ENCODE measurements at places on chromosomes 16 and 17.

GRCh38 chr16:69707920-69708683 is 18.3 kb downstream of the NQO1 start:
- H3K27me3 ChIP-seq = no peaks in the 10 kb centered on the region
- no peak overlapping the region for H3K27ac ChIP-seq
- DNase-seq = no peak
- H3K36me3 ChIP-seq = peaks cover 16% of the 10 kb centered on the region

- H3K27ac ChIP-seq = peak overlapping the region; percentile 85
- no peaks in the 10 kb centered on the region for H3K27me3 ChIP-seq
- peak; percentile 94 for DNase-seq
- no peaks in the 10 kb centered on the region for H3K36me3 ChIP-seq
- H3K4me3 ChIP-seq = peak overlapping the region; percentile 85
Observed at GRCh38 chr17:37358098-37358829, 17.5 kb upstream of the C17orf78 start.

DNA sequence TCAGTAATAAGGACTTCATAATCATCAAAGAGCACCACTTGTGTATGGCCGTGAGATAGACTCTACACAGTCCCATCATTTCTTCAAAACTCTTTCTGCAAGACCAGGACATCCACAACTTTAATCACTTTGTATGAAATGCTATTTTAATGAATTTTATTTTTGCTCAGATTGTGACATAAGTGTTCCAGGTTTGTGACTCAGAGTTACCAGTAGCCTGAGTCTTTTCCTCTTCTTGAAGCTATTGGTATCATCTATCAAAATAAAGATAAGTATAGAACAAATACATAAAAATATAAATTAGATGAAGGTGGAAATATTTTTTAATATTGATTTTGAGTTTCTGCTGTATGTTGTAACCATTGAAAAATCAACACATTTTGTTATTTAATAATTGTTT is 16.6 kb upstream of the VWA3A start:
- no peak overlapping the region for H3K4me3 ChIP-seq
- H3K4me1 ChIP-seq = peaks cover 4% of the 10 kb centered on the region
- H3K36me3 ChIP-seq = no peaks in the 10 kb centered on the region
- H3K27ac ChIP-seq = no peak overlapping the region
- DNase-seq = no peak
- no peaks in the 10 kb centered on the region for H3K27me3 ChIP-seq

DNA sequence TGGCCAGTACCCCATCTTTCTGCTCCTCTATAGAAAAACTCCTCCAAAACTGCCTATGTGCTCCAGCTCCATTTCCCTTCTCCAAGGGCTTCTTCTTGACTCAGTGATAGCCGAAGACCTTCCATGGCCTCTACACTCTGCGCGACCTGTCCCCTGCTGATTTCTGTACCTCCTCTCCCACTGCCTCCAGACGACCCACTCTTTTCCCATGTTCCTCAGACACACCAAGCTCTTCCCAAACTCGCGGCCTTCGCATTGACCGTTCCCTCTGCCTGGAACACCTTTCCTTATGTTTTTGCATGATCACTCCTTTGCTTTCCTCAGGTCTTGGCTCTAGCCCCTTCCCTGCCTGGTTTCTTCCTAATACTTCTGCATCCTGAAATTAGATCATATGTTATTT is 255.6 kb upstream of the SDK2 start:
- no peak overlapping the region for H3K27ac ChIP-seq
- peaks cover 85% of the 10 kb centered on the region for H3K27me3 ChIP-seq
- no peak overlapping the region for H3K4me3 ChIP-seq
- H3K36me3 ChIP-seq = no peaks in the 10 kb centered on the region
- DNase-seq = no peak
- peaks cover 15% of the 10 kb centered on the region for H3K4me1 ChIP-seq

DNA sequence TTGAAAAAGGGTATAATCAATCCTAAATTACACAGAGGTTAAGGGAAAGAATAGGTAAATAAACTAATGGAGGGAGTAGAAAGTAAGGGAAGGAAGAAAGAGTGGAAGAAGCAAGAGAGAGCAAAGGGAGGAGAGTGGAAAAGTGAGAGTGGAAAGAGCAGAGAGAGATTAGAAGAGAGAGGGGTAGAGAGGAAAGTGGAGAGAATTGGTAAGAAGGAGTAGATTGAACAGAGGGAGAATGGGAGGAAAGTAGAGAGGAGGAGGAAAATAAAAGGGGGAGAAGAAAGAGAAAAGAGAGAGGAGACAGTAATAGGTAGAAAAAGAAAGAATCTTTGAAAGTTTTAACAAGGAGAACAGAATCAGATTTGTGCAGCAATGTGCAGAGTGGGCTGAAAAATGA is 24.9 kb downstream of the TERB1 start:
- H3K4me3 ChIP-seq = no peak overlapping the region
- no peak for DNase-seq
- H3K4me1 ChIP-seq = no peaks in the 10 kb centered on the region
- no peak overlapping the region for H3K27ac ChIP-seq

- H3K27me3 ChIP-seq = no peaks in the 10 kb centered on the region
- H3K4me3 ChIP-seq = no peak overlapping the region
- H3K27ac ChIP-seq = no peak overlapping the region
Observed at GRCh38 chr16:56241596-56241995, 50.3 kb downstream of the GNAO1 start.

- H3K27me3 ChIP-seq = no peaks in the 10 kb centered on the region
- H3K4me3 ChIP-seq = no peak overlapping the region
- H3K4me1 ChIP-seq = no peaks in the 10 kb centered on the region
Observed at GRCh38 chr17:40509626-40510327, 8.4 kb upstream of the TNS4 start.

DNA sequence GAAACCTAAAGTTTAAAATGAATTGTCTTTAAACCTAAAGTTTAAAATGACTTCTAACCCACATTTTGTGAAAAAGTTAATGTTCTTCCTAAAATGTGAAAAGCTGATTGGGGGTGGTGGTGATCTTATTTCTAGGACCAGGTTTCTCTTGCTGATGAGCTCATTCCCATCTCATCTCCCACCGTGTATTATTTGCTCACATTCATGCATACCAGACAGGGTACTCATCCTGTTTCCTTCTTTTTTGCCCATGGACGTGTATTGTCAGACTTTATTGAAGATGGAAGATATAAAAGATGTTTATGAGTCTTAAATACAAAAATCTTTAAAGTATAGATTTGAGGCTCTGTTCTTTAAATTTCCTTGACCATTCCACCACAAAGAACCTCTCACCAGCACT is 70.1 kb upstream of the MPHOSPH6 start:
- no peak overlapping the region for H3K4me3 ChIP-seq
- H3K27ac ChIP-seq = no peak overlapping the region
- DNase-seq = no peak
- no peaks in the 10 kb centered on the region for H3K27me3 ChIP-seq

DNA sequence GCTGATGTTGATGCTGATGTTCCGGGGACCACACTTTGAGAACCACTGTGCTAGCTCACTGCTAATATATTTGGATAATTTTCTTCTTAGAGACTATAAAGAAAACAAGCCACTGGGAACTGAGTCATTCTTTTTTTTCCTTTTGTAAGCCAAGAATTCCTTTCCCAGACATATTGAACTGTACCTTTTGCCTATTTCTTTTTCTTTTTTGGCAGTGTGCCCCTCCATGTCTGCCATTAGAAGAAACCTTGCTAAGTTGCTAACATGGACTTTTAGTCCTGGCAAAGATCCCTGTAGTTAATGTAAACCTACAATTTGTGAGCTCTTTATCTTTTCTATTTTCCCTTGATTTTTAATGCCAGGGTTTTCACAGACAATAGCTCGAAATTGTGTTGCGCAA is 17.3 kb upstream of the ERCC4 start:
- no peaks in the 10 kb centered on the region for H3K27me3 ChIP-seq
- no peak for DNase-seq
- H3K36me3 ChIP-seq = no peaks in the 10 kb centered on the region

GRCh38 chr17:43790311-43790940 is 10.2 kb downstream of the CFAP97D1 start:
- no peaks in the 10 kb centered on the region for H3K36me3 ChIP-seq
- H3K27ac ChIP-seq = no peak overlapping the region
- peak; percentile 42 for DNase-seq

DNA sequence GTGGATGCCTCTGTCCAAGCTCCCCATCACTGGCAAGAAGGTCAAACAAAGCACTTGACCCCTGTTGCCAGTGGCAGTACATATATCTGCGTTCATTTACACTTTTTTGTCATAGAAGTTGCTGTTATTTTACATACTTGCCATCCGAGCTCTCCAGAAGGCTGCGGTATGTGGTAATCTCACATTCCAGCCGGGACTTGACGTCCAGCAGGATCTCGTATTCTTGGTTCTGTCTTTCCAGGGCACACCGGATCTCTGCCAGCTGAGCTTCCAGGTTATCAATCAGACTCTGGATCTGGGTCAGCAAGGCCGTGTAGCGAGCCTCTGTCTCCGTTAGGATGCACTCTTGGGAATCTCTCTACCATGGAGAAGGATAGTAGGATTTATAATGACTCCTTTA is 6.6 kb downstream of the KRT39 start:
- no peak overlapping the region for H3K4me3 ChIP-seq
- no peaks in the 10 kb centered on the region for H3K36me3 ChIP-seq
- H3K27ac ChIP-seq = no peak overlapping the region
- peaks cover 23% of the 10 kb centered on the region for H3K4me1 ChIP-seq
- peak; percentile 17 for DNase-seq
- H3K27me3 ChIP-seq = no peaks in the 10 kb centered on the region

DNA sequence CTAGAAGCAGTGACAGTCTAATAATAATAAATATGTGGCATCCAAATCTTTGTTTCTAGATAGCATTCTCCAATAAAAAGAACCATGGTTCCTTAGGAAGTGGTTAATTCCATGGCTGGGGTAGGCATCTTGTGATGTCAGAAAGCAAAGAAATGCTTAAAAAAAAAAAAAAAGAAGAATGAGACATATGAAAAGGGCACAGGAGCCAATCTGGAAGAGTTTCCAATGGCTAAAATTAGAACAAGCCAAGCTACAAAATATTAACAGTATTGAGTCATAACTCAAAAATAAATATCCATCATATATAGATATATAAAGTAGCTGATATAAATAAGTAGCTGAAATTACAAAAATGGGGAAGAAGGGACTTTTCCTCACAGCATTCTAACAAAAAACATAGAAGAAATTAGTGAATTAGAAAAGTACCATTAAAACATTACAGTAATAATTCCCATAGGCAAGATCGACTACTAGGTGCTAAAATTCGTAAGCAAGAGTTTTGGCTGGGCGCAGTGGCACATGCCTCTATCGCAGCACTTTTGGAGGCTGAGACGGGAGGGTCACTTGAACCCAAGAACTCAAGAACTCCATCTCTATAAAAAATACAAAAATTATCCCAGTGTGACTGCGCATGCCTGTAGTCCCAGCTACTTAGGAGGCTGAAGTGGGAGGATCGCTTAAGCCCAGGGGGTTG is 111.3 kb downstream of the TRIM37 start:
- no peak for DNase-seq
- no peak overlapping the region for H3K27ac ChIP-seq
- no peak overlapping the region for H3K4me3 ChIP-seq
- no peaks in the 10 kb centered on the region for H3K27me3 ChIP-seq

DNA sequence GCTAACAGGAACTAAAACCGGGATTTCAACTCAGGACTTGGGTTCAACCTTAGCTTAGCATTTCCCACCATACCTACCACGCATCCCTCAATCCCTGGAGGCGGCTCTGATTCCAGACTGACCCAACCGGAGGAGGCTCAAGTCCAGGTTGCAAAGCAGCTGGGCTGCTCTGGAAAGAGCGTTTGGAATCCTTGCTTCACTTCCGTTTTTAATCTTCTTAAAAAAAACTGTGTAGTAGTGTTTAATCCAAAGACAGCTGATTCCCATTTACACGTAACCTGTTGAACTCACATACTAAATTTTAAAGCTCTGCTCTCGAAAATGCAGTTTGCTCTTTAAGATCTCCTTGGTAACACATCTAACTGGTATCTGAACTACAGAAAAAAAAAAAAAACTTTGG is 50.0 kb downstream of the NXN start:
- no peak overlapping the region for H3K4me3 ChIP-seq
- peaks cover 50% of the 10 kb centered on the region for H3K4me1 ChIP-seq
- H3K27ac ChIP-seq = peak overlapping the region; percentile 61
- no peak for DNase-seq

GRCh38 chr16:337437-337836 is 15.1 kb downstream of the AXIN1 start:
- 0 out of 2 replicates have a peak overlapping the region, but pooled peaks have one; percentile 32 for H3K27ac ChIP-seq
- H3K4me3 ChIP-seq = no peak overlapping the region
- H3K27me3 ChIP-seq = no peaks in the 10 kb centered on the region
- H3K36me3 ChIP-seq = no peaks in the 10 kb centered on the region
- H3K4me1 ChIP-seq = no peaks in the 10 kb centered on the region

DNA sequence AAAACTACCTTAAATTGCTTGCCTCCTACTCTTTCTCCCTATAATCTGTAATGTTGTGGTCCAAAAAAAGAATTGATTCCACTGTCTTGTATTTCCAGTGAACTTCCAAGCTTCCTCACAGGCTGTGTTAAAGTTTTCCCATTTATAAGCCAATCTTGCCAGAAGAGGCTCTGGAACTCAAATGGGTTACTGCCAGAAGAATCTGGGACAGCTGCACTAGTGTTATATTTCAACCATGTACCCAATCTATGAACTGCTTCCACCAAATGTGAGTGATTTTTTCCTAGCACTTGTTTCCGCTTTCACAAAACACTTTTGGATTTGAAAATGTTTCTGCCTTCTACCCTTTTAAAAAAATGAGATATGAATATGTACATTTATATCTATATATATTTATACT is 1.8 kb downstream of the CCDC43 start:
- H3K4me1 ChIP-seq = peaks cover 3% of the 10 kb centered on the region
- no peak overlapping the region for H3K4me3 ChIP-seq
- no peaks in the 10 kb centered on the region for H3K36me3 ChIP-seq
- H3K27me3 ChIP-seq = no peaks in the 10 kb centered on the region

DNA sequence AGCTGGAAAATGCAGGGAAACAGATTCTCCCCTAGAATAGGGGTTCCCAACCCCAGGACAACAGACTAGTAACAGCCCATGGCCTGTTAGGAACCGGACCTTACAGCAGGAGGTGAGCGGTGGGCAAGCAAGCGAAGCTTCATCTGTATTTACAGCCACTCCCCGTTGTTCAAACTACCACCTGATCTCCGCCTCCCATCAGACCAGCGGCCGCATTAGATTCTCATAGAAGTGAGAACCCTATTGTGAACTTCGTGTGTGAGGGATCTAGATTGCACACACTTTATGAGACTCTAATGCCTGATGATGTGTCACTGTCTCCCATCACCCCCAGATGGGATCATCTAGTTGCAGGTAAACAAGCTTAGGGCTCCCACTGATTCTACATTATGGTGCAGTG is 3.5 kb downstream of the CD300LB start:
- no peak overlapping the region for H3K4me3 ChIP-seq
- no peak overlapping the region for H3K27ac ChIP-seq
- H3K27me3 ChIP-seq = no peaks in the 10 kb centered on the region
- H3K4me1 ChIP-seq = no peaks in the 10 kb centered on the region
- no peaks in the 10 kb centered on the region for H3K36me3 ChIP-seq
